Renal pelvis (tissue), 12 donors: ENCODE measurements at places on chromosomes 5 and 9.

DNA sequence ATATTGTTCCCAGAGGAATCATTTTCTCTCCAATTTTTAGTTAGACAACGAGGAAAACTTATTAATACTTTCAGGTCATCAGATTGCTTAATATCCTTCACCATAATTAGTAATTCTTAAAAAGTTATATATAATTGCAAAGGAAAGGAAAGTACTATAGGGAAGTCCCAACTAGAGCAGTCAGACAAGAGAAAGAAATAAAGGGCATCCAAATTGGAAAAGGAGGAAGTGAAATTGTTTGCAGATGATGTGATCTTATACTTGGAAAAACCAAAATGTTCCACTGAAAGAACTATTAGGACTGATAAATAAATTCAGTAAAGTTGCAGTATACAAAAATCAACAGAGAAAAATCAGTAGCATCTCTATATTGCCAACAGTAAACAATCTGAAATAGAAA, 223.5 kb upstream of the MEF2C start:
- no peak for DNase-seq

DNA sequence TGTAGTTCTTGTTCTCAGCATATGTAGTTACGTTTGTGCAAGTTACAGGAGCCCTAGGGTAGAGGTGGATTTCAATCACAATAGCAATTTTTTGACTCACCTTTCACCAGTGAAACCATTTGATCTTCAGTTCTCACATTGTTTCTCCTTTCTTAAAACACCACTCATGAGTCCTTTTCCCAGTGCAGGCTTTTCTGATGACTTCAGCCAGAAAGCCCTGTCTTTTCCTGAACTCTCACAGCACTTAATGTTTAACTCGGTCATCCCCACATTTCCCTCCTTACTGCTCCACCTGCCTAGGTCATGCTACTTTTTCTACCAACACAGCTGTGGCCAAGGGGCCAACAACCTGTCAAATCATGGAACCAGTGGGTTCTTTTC, 37.9 kb downstream of the ARHGEF28 start:
- no peak for DNase-seq

GRCh38 chr9:132367613-132368313, 13.0 kb upstream of the SETX start:
- no peak for DNase-seq

- no peak for DNase-seq
These were observed 26.7 kb downstream of the BDP1 start for GRCh38 chr5:71482132-71482531.

- no peak for DNase-seq
These were observed 393.3 kb downstream of the DMRT2 start for GRCh38 chr9:1443450-1443849.

- DNase-seq: no peak
These were observed 817.5 kb downstream of the EFNA5 start for GRCh38 chr5:106853266-106853665.

DNA sequence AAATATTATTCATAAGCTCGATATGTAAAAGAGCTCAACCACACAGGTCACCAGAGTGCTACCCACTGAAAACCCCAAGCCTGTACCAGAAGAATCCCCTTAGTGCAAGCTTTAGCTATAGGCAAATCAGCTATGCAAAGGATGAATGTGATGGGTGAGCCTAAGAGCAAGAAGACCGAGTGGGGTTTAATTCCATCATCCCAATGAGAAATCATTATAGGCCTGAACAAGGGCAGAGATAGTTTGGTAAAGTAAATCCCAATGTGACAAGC, 21.8 kb downstream of the ELOVL7 start:
- DNase-seq: no peak
